Bladder microvascular endothelial cell (primary cell): ENCODE measurements at places on chromosomes 5 and 9. TPM values are rescaled to one million over a fixed set of nuclear protein-coding genes. Genes with fewer than 3 reads are reported as not detected.

MARCOL gene
- total RNA-seq = not detected in 2 replicates

GTF3C4 gene
- total RNA-seq = 7.8 and 16.3 TPM in 2 replicates

GABRA6 gene
- total RNA-seq = not detected in 2 replicates

ENDOG gene
- total RNA-seq = 17.0 and 19.6 TPM in 2 replicates

CSF2 gene
- 0.81 and 1.3 TPM in 2 replicates for total RNA-seq

TRIM36 gene
- 0.38 and 0.49 TPM in 2 replicates for total RNA-seq

SLC1A1 gene
- total RNA-seq = 4.7 and 5.1 TPM in 2 replicates

UNC5A gene
- 0.97 and 3.3 TPM in 2 replicates for total RNA-seq

SLC6A19 gene
- total RNA-seq = not detected in 2 replicates

TRAF2 gene
- total RNA-seq = 20.9 and 35.2 TPM in 2 replicates

IFNA4 gene
- not detected in 2 replicates for total RNA-seq

CER1 gene
- not detected in 2 replicates for total RNA-seq

PRR7 gene
- total RNA-seq = 1.6 TPM in 2 replicates

LCN9 gene
- not detected in 2 replicates for total RNA-seq

CDH10 gene
- 0.57 TPM in 1 of 2 replicates, not detected in the other for total RNA-seq

FBP2 gene
- total RNA-seq = not detected in 2 replicates

LIX1 gene
- not detected in 2 replicates for total RNA-seq

CBY3 gene
- 0.16 TPM in 1 of 2 replicates, not detected in the other for total RNA-seq

SLCO6A1 gene
- total RNA-seq = not detected in 2 replicates

IFNA21 gene
- total RNA-seq = not detected in 2 replicates

LRRC19 gene
- total RNA-seq = not detected in 2 replicates

THBS4 gene
- total RNA-seq = not detected in 2 replicates

EPB41L4A gene
- total RNA-seq = 13.0 and 44.6 TPM in 2 replicates

TMEM8B gene
- total RNA-seq = 0.16 and 0.57 TPM in 2 replicates

BRD3 gene
- 5.5 and 19.4 TPM in 2 replicates for total RNA-seq

HAVCR2 gene
- 0.06 TPM in 1 of 2 replicates, not detected in the other for total RNA-seq
